ENCODE measurements at places on chromosomes 3 and 15.
A peak's percentile ranks its signal among the peaks of the same experiment; 100 is the strongest.

DNA sequence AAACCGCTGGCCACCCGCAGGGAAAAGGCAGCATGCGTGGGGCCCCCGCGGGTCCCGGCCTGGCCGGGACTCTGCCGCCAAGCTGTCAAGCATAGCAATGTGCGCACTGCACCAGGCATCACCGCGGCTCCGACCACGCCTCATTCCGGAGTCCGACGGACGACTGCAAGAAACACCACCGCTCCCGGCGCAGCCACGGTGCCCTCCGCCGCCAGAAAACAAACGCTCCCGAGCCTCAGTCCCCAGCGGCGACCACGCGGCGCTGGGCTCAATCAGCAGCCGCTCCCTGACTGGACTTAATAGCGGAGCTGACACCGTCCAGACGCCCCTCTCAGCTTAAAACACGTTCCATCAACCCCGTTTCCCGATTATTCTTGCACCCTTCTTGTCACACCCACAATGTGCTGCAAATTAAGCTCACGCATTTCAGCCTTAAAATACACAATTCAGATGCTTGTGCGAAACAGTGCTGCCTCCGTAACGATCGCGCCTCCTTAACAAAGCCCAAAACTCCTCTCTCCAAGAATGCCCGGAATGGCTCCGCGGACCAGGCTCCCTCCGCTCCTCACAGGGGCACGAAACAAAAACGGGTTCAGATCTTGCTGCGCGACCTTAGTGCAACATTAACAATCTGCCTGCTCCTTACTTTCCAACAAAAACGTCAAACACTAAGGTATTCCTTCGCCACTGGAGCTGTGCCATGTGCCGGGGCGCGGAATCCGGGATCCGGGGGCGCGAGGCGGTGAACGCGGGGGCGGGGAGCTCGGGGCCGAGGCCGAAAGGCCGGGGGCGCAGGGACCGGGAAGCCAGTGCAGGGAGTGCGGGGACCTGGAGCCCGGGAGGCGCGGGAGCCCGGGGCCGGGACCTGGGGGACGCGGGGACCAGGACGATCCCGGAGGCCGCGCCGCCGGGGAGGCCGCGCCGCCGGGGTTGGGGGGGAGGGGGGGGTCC is 655 bp downstream of the CYFIP1 start:
- peak; percentile 4 for DNase-seq

GRCh38 chr3:38805765-38806386 is 10.1 kb downstream of the SCN10A start:
- peak; percentile 11 for DNase-seq

GRCh38 chr3:99928771-99929744 is 111.4 kb downstream of the CMSS1 start:
- DNase-seq = no peak

DNA sequence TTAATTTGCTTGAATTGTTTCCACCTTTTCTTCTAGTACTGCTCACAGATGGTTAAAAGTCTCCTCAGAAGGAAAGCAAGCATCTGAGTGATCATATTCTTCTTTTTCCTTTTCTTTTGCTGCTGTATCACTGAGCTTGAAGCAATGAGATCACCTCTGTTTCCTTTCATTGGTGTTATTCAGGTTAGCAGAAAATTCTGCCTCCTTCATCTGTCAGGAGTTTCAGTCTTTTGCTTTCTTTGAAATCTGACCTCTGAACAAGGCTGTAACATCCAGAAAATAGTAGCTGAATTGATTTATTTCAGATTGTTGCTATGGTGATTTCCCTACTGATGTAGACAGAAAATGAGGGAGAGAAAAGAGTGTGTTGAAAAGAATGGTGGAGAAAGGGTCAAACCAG is 343.0 kb downstream of the MFSD1 start:
- DNase-seq = no peak

DNA sequence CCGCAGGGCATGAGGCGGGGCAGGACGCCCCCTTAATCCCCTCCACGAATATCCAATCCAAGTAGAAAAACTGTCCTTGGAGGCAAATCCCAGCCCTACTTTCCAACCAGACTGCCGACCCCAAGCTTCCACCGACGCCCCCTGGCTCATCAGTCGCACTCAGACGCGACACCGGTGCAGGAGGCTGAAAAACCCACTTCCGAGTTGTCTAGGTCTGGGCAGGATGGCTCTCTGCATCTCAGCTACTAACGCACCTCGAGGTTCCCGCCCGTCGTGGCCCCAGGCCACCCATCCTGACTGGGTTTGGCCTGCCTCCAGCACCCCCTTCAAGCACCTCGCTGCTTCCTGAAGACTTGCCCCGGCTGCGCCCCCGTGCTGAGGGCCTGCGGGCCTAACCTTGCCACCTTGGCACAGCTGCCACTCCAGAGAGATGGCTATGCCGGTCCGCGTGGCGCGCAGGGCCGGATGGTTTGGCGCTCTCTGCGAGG is 15.5 kb downstream of the RGMA start:
- no peak for DNase-seq

DNA sequence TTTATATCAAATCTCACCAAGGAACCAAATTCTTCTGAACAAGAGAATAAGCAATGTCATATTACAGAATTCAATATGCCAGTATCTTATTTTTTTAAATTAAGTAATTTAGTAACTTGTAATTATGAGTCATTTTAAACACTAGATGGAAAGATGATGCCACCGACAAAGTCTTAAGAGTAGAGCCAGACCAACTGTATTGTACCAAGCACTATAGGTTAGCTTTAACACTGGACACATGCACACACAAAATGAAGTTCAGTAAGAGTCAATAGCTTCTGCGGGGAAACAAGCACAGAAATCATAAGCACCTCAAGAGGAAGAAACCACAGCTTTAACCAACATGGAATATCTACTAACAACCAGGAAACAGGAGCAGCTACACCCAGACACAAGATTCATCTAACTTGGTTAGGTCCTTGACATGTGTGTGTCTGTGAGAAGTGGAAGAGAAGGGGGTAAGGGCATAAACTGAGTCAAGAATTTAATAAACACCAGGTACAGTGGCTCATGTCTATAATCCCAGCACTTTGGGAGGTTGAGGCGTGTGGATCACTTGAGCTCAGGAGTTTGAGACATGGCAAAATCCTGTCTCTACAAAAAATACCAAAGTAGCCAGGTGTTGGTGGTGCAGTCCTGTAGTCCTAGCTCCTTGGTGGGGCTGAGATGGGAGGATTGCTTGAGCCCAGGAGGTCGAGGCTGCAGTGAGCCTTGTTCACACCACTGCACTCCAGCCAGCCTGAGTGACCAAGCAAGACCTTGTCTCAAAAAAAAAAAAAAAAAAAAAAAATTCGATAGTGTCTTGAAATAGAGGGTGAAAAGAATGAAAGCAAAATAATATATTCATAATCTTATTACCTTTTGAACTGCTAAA is 28.9 kb downstream of the DENND4A start:
- DNase-seq = no peak

GRCh38 chr15:45401665-45402161 is 23.4 kb upstream of the GATM start:
- no peak for DNase-seq

- DNase-seq = peak; percentile 73
These were observed 1.5 kb upstream of the MAPKBP1 start for GRCh38 chr15:41772720-41773331.

- DNase-seq = no peak
These were observed 10.6 kb upstream of the DNAAF4 start for GRCh38 chr15:55518641-55519040.

GRCh38 chr3:7630351-7630911 is 769.5 kb downstream of the GRM7 start:
- DNase-seq = no peak

GRCh38 chr15:49379996-49380395 is 43.0 kb upstream of the FGF7 start:
- no peak for DNase-seq

All from CD4-positive, alpha-beta T cell treated with Interleukin-15 for 4 hours (primary cell).